ENCODE measurements at places on chromosomes 1 and 21.

GRCh38 chr1:12340544-12340930 is 110.7 kb downstream of the VPS13D start:
- no peak for DNase-seq

DNA sequence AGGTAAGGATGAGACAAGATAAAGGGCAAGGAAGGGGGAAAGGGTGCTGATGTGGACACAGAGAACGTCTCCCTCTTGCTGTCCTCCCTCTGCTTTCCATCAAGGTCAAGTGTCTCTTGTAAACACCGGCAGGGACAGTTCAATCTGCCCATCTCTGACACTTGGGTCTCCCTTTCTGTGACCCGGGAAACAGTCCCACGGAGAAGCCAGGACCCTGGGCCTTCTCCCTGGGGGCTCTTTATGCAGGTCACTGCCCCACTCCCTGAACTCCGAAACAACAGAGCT is 254.3 kb downstream of the LTN1 start:
- no peak for DNase-seq

GRCh38 chr1:247336390-247336789 is 4.7 kb upstream of the ZNF496 start:
- DNase-seq: no peak

GRCh38 chr1:175548774-175549173 is 194.6 kb downstream of the TNR start:
- no peak for DNase-seq

GRCh38 chr1:2379733-2380404 is 11.5 kb downstream of the MORN1 start:
- no peak for DNase-seq

DNA sequence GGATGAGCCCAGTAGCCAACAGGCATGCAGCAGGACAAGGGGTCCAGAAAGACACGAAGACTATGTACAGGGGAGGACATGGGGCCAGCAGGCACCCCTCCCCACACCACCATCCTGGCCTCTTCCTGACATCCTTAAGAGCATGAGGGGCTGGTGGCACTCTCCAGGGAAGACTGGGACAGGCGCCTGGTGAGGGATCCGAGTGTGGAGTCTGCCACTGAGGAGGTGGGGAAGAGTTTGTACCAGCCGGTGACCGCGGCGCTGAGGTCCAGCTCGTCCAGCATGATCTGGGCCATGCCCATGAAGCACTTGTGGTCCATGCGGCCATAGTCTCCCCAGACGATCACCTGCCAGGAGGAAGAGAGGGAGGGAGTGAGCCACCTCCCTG is 39.1 kb downstream of the RIMS3 start:
- no peak for DNase-seq

DNA sequence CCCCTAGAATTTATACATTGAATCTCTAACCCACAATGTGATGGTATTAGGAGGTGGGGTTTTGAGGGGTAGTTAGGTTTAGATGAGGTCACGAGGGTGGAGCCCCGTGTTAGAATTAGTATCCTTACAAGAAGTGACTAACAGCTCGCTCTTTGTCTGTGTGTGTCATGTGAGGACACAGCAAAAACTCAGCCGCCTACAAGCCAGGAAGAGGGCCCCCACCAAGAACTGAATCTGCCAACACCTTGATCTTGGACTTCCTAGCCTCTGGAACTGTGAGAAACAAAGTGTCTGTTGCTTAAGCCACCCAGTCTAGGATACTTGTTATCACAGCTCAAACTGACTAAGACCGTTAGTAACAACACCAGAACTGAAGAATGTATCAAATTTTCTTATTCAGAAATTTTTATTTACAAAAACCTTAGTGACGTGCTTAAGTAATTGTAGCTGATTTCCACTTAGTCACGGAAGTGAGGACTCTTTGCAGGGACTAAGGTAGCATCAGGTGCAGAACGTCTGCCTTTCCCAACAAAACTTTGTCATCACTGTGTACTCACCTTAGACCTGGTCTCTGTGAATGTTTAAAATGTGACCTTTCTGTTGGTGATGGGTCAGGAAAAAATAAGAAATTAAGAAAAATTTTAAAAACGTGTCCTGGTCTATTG is 24.5 kb upstream of the LRRC8C start:
- peak; percentile 81 for DNase-seq

DNA sequence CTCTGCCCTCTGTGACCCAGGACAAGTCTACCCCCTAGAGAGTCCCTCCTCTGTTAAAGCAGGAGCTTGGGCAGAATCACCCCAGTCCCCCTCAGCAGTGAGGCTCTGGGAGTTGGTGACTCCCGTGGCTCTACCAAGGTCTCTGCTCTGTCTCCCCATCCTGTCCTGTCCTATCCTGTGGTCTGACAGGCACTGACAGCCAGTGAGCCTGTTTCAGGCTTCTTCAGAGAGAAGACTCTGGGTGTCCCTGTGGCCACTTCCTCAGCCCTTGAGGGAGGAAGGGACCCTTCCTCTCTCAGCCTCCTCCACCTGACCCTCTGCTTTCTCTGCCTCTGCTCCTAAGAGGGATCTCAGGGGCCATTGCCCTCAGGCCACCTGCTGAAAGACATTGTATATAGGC is 148.7 kb downstream of the FCRL5 start:
- DNase-seq: no peak

DNA sequence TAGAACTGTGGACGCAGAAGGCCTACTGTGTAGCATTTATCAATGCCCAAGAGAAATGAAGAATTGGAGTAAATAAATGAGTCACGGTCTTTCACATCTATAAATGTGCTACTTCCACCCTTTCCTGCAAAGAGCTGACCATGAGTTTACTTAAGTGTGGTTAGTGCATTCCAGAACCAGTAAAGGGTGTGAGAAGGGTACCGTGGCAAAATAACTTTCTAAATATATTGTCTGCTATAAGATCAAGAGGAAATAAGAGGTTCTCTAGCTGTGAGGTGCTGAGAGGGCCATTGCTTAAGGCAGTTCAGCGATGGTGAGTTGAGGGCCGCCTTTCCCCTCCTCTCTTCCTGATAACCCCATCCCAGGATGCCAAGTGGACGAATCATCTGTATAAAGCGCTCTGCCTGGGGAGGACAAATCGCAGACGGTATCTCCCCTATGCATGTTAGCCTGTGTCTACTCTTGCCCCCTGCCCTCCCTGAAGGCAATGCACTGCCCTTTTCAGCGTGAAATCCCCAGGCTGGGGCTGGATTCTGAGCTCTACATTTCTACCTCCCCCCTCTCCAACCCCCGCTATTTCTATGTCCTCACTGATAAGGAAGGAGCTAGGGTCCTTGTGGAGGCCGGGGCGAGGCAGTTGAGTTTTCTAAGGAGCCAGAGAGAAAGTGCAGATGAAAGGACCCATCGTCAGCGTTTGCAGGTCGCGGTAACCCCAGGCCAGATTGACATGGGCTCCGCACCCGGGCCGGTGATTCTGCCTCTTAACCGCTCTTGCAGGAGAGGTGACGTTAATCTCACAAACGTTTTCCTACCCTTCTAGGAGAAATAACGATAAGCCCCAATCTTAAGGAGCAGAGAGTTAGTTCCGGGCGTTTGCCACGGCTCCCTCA is 1.5 kb upstream of the NCAM2 start:
- DNase-seq: peak; percentile 2

GRCh38 chr1:19596065-19596713 is 47.9 kb upstream of the NBL1 start:
- DNase-seq: no peak

GRCh38 chr1:203807196-203807595 is 11.8 kb downstream of the ZBED6 start:
- no peak for DNase-seq

- DNase-seq: no peak
Measured at GRCh38 chr1:202230939-202231645, 37.5 kb downstream of the LGR6 start.

DNA sequence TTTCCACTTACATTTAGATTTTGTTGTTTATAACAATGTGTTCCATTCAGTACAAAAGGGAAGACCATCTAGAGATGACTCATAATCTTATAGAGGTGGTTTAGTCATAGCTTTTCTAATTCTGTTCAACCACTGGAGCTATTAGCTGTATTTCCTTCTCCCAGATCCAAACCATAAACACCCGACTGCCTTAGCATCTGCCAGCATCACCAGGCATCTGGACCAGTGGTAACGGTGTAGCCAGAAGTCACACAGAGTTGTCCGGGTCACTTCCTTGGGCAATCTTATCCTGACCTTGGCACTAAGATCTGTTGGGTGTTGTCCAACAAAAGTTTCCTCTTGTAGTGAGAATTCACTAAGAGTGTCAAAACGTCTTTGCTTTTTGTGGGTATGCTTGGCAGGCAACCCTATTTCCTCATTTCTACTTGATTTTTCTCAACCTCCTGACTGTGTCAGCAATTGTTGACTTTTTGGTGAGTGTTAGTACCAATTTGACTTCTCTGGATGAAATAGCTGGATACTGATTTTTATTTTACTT is 372.1 kb upstream of the B3GALT2 start:
- DNase-seq: no peak

- no peak for DNase-seq
Measured at GRCh38 chr1:164937291-164937690, 378.3 kb downstream of the PBX1 start.

DNA sequence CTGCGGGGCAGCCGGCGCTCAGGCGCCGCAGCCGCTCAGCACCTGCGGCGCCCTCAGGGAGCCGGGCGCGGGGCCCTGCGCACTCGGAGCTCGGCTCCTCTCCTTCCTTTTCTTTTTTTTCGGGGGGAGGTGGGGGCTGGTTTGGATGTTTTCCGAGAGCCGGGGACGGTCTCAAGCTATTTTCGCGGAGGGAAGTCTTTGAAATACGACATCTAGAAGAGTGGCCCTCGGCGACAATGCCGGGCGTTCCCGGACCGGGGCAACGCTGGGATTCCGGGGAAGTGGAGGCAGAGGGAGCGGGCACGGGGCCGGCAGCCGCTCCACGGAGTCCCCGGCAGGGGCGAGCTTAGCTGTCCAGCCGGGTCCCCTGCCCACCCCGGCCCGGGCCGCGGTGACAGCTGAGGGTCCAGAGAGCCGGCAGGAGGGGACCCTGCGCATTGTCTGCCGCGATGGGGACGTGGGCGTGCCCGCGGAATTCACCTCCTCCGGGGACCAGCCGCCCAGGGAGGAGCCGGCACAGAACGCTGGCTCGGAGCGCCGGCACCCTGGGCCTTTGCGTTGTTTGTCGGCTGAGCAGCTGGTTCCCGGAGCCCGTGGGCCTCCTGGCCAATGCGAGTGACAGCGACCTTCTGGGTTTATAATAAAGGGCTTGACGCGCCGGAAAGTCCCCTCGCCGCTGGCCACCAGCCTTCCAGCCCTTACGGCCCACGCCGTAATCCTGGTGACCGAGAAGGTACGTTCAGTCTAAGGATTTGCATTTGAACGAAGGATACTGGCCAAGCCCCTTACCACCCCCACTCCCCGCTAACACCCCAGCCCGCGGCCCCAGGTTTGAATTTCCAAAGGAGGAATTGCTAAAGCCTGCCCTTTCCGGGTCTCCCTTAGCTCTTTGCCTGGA is 582 bp downstream of the SLC37A1 start:
- DNase-seq: peak; percentile 74

- no peak for DNase-seq
Measured at GRCh38 chr1:198270273-198270828, 113.6 kb downstream of the NEK7 start.

DNA sequence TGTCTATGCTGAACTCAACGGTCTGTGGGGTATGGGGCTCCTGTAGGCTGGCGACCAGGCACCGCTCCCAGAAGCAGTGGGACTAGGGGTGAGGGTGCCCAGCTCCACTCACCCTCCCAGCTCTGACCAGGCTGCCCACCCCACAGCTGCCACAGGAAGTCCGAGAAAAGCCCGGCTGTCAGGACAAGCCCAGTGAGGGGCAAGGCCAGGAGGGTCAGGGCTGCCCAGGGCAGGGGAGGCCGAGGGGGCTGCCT is 3.5 kb upstream of the TMEM52 start:
- DNase-seq: no peak

DNA sequence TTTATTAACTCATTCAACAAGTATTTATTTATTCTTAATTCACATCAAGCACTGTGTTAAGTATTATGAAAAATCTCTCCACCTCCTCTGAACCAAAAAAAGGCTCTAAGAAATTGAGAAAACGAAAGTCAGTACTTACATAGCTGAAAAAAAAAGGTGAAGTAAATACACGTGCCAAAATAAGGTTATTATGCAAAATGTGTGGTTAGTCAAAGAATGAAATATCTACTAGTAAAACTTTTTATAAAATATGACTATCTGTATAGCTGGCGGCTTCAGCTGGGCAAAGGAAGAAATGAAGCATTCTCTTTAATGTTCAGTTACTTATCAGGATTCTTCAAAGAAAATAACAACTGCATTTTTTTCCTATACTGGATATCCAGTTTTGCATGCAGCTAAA is 35.5 kb upstream of the ASPM start:
- DNase-seq: no peak

DNA sequence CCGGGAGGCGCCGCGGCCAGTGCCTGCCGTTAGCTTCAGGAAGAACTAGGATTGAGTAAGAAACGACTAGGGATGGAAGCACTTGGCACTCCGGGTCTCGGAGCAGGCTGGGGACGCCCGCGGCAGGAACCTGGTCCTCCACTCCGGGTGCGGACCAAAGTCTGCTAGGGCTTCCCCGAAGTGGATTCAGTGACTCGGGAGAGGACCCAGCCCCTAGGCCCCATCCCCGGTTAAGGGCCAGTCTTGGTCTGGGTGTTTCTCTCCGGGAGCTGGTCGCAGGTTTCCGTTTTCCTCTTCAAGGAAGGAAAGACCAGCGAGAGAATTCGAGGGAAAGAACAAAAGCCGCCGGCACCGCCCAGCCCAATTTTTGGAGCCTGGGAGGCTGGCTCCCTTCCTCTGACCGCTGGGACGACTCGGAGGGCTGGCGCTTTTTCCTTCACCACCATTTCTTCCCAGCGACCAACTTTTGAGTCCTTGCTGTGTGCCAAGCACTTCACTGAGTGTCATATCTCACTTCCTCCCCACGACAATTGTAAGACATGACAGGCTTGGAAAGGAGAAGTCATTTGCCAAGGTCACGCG is 16.8 kb upstream of the STMN1 start:
- DNase-seq: peak; percentile 5

GRCh38 chr1:154182344-154183045 is 9.4 kb downstream of the TPM3 start:
- peak; percentile 80 for DNase-seq

DNA sequence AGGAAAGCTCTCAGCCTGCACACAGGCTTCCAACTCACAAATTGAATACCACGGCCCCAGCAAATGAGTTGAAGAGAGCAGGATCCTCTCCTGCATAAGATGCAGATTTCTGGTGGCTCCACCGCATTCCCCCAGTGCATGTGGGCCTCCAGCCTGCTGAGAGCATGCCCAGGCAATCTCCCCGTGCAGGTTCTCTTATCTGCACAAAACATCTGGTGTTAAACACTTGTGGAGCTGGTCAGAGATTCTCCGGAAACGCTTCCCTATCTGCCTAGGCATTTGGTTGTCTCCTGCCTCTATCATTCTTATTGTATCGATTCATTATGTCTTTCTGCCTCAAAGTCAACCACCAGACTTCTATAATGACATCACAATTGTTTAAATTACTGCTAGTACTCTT is 1349.0 kb upstream of the B3GALT2 start:
- no peak for DNase-seq

GRCh38 chr1:233627823-233628222 is 13.9 kb downstream of the KCNK1 start:
- DNase-seq: no peak
